Activated CD4-positive, alpha-beta T cell treated with anti-CD3 and anti-CD28 coated beads, Interleukin-2, amount 10 ng/mL, durations not matched to agents 7 days and 5 days (primary cell): ENCODE measurements at places on chromosomes 12 and 14. TPM values are rescaled to one million over a fixed set of nuclear protein-coding genes. Genes with fewer than 3 reads are reported as not detected.

- no peak for DNase-seq
Observed at GRCh38 chr12:105847068-105847467, 291.7 kb downstream of the NUAK1 start.

GRCh38 chr12:13586361-13586760 lies 389.8 kb downstream of the EMP1 start:
- DNase-seq, result no peak

- no peak for DNase-seq
Observed at GRCh38 chr12:100138803-100139098, 3.9 kb downstream of the BLTP3B start.

DNA sequence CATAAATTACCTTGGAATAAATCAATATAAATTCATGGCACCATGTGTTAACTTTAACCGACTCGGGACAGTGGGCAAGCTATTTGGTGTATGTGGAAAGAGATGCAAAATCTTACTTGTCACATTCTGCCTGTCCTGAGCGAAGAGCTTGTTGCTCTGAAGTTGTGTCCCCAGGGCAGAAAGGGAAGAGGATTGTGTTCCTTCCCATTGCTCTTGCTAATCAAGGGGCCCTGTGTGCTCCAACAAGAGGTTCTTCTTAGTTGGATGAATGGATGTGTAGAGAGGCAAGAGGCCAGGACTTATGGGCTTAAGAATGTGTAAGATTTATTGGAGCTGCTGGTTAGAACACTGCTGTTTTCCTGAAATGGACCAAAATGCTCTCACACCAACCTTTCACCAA lies 36.5 kb upstream of the FRS2 start:
- DNase-seq, result no peak

- DNase-seq, result no peak
Observed at GRCh38 chr14:66140213-66140918, 345.8 kb upstream of the CCDC196 start.

The GPR84 gene
- 0.33 TPM for total RNA-seq

GRCh38 chr12:60168441-60168840 lies 572.6 kb downstream of the SLC16A7 start:
- DNase-seq, result no peak

- no peak for DNase-seq
Observed at GRCh38 chr12:77314378-77315052, 249.1 kb upstream of the E2F7 start.

GRCh38 chr12:111598637-111599452 lies at the start of gene ATXN2:
Gene ATXN2 (minus strand): TSS chr12:111599315. CDS start chr12:111599034, 281 bp downstream.
- DNase-seq, result peak; percentile 68

The FICD gene
- 6.8 TPM for total RNA-seq

DNA sequence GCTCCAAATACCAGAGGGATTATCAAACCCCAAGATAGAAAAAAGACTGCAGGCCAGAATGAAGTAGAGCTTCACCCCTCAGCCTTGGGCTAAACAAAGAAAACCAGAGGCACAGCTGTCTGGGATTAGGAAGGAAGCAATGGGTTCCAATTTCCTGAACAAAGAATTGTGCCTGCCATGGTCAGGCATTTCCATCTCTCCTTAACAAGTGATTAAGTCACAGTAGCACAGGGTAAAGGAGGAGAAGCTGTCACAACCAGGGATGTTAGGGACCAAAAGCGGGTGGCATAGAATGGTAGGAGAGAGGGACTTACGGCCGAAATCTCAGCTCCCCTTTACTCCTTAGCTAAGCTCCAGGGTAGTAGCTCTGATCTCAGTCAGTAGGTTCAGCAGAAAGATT lies 33.9 kb downstream of the SPTLC2 start:
- no peak for DNase-seq
